Chondrocyte (in vitro differentiated cells): ENCODE measurements at places on chromosomes 1 and 21. TPM values are rescaled to one million over a fixed set of nuclear protein-coding genes. Genes with fewer than 3 reads are reported as not detected.

TDRD5 gene
- not detected in 3 replicates for total RNA-seq

ATP6V1G3 gene
- total RNA-seq = not detected in 3 replicates

GGPS1 gene
- 39.1 to 44.5 TPM (median 39.4 TPM) in 3 replicates for total RNA-seq

SFT2D2 gene
- 70.8 to 81.9 TPM (median 72.9 TPM) in 3 replicates for total RNA-seq

ATP1A2 gene
- total RNA-seq = 1.3 to 3.9 TPM (median 2.9 TPM) in 3 replicates

CLK2 gene
- total RNA-seq = 36.7 to 50.2 TPM (median 37.0 TPM) in 3 replicates

GRCh38 chr1:96583903-96584302 lies 137.7 kb upstream of the PTBP2 start:
- no peak overlapping the region for H3K4me3 ChIP-seq
- peaks cover 27% of the 10 kb centered on the region for H3K27me3 ChIP-seq
- H3K4me1 ChIP-seq = no peaks in the 10 kb centered on the region
- no peaks in the 10 kb centered on the region for H3K36me3 ChIP-seq
- no peak for DNase-seq

DNA sequence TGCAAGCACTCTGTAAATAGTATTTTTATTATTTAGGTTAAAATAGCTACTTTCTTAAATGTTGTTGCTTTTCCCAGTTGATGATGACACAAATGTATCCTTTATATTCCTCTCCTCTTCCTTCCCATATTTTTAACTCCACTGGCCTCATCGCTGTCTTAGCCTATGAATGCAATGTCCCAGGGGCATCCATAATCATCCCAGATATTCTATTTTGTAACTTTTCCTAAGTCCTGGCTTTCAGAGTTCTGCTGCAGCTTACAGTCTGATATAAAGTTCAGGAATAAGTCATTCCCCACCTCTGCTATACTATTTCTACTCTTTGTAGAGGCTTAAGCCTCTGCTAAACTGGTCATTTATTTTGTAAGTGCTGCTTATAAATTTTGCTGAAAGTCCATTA lies 58.3 kb downstream of the ASTN1 start:
- H3K36me3 ChIP-seq = no peaks in the 10 kb centered on the region
- DNase-seq = no peak
- no peak overlapping the region for H3K4me3 ChIP-seq
- H3K4me1 ChIP-seq = no peaks in the 10 kb centered on the region

DNA sequence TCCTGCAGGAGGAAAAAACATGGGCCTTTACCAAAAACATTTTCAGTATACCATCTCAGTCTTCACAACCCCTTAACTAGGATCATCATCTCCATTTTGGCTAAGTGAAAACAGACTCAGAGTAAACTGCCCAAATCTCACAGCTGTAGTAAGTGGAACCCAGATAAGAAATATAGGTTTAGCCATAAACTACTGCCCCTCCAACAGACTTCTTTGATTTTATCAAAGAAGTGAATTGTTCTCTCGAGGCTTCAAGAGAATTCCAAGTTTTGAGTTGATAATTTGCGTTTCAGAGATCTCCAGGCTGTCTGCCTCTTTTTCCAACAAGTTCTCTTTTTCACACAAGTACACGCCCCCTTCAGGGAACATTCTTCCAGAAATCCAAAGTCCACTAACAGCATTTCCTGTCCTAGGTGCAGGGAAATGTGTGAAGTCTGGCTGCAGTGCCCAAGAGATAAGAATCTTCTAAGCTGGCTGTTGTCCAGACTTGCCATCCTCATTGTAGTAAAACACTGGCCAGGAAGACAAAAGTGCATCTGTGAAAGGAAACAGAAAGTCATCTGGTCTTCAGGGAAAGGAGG lies 30.8 kb downstream of the RNF19B start:
- H3K4me3 ChIP-seq = no peak overlapping the region
- H3K4me1 ChIP-seq = peaks cover 9% of the 10 kb centered on the region
- peaks cover 15% of the 10 kb centered on the region for H3K36me3 ChIP-seq
- no peaks in the 10 kb centered on the region for H3K27me3 ChIP-seq

GRCh38 chr21:45458281-45459170 lies 53.6 kb downstream of the COL18A1 start:
- peaks cover 18% of the 10 kb centered on the region for H3K36me3 ChIP-seq
- H3K27ac ChIP-seq = no peak overlapping the region
- no peaks in the 10 kb centered on the region for H3K27me3 ChIP-seq
- DNase-seq = peak; percentile 89

GRCh38 chr1:183282101-183282855 lies 96.2 kb downstream of the LAMC2 start:
- H3K27ac ChIP-seq = peak overlapping the region; percentile 32
- no peak overlapping the region for H3K4me3 ChIP-seq
- DNase-seq = no peak
- no peaks in the 10 kb centered on the region for H3K36me3 ChIP-seq
- no peaks in the 10 kb centered on the region for H3K27me3 ChIP-seq

GRCh38 chr1:91026777-91027176 lies 4.9 kb upstream of the ZNF644 start:
- H3K4me1 ChIP-seq = peaks cover 11% of the 10 kb centered on the region
- peaks cover 9% of the 10 kb centered on the region for H3K27me3 ChIP-seq
- DNase-seq = no peak
- H3K36me3 ChIP-seq = no peaks in the 10 kb centered on the region
- H3K4me3 ChIP-seq = no peak overlapping the region

- DNase-seq = no peak
- peaks cover 16% of the 10 kb centered on the region for H3K4me1 ChIP-seq
- no peaks in the 10 kb centered on the region for H3K27me3 ChIP-seq
- H3K27ac ChIP-seq = peak overlapping the region; percentile 92
- H3K4me3 ChIP-seq = no peak overlapping the region
Observed at GRCh38 chr1:29202053-29202452, 20.4 kb upstream of the SRSF4 start.

- no peaks in the 10 kb centered on the region for H3K27me3 ChIP-seq
- no peak for DNase-seq
- H3K27ac ChIP-seq = no peak overlapping the region
- H3K4me3 ChIP-seq = no peak overlapping the region
- H3K36me3 ChIP-seq = peaks cover 22% of the 10 kb centered on the region
Observed at GRCh38 chr1:50502147-50502546, 78.9 kb upstream of the DMRTA2 start.

DNA sequence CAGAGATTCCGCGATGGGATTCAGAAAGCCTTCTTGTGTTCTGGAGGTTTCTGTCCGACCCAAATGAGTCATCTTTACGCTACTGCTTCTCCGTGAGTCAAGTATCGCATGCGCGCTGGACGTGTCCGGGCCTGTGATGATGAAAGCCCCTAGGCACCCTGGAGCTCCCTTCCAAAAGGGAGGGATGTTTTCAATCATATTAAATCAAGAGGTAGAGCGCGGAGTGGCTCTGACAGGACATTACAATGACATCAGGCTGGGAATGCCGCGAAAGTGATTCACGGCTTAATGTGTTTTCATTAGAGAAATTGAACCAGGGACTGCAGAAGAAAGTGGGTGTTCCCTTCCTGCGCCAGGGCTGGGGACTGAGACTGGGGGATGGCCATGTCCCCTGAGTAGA lies 48.5 kb downstream of the AJAP1 start:
- no peak overlapping the region for H3K4me3 ChIP-seq
- no peaks in the 10 kb centered on the region for H3K36me3 ChIP-seq
- no peaks in the 10 kb centered on the region for H3K27me3 ChIP-seq
- H3K4me1 ChIP-seq = peaks cover 15% of the 10 kb centered on the region

GRCh38 chr1:173057984-173058383 lies 7.2 kb upstream of the TNFSF18 start:
- no peaks in the 10 kb centered on the region for H3K27me3 ChIP-seq
- no peaks in the 10 kb centered on the region for H3K36me3 ChIP-seq
- H3K4me1 ChIP-seq = peaks cover 3% of the 10 kb centered on the region
- H3K4me3 ChIP-seq = no peak overlapping the region

- no peaks in the 10 kb centered on the region for H3K36me3 ChIP-seq
- H3K4me1 ChIP-seq = no peaks in the 10 kb centered on the region
- no peak for DNase-seq
- H3K27ac ChIP-seq = no peak overlapping the region
Observed at GRCh38 chr1:50371749-50372148, 51.5 kb downstream of the DMRTA2 start.

GRCh38 chr1:27136998-27137542 lies 17.9 kb downstream of the SLC9A1 start:
- no peak overlapping the region for H3K4me3 ChIP-seq
- DNase-seq = no peak
- H3K27ac ChIP-seq = peak overlapping the region; percentile 63
- H3K4me1 ChIP-seq = peaks cover 51% of the 10 kb centered on the region

DNA sequence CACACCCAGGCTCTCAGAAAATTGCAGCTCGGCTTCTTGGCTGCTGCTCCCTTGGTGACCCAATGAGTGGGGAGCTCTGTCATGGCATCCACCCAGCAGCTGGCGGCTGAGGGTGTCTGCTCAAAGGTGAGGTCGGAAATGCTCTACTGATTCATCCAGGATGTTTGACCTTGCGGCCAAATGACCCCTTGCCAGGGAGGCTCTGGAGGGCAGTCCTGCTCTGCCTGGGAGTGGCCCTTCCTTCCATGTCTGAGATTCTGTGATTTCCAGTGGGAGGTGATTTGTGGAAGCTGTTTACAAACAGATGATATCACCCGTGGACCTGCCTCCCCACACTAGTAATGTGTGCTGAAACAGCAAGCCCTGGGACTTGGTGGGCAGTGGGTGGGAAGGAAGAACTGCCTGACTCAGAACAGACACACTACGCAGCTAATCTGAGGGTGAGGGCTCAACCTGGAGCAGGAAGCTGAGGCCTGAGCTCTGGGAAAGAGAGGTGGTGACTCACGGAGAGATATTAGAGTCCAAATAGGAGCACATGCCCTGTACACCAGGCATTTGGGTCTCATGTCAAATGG lies 3.0 kb downstream of the CRCT1 start:
- H3K4me3 ChIP-seq = no peak overlapping the region
- no peak overlapping the region for H3K27ac ChIP-seq
- no peaks in the 10 kb centered on the region for H3K4me1 ChIP-seq
- no peak for DNase-seq

GRCh38 chr1:3577711-3578432 lies 33.4 kb downstream of the MEGF6 start:
- peaks cover 7% of the 10 kb centered on the region for H3K4me1 ChIP-seq
- no peaks in the 10 kb centered on the region for H3K36me3 ChIP-seq
- H3K4me3 ChIP-seq = no peak overlapping the region
- H3K27me3 ChIP-seq = peaks cover 4% of the 10 kb centered on the region

DNA sequence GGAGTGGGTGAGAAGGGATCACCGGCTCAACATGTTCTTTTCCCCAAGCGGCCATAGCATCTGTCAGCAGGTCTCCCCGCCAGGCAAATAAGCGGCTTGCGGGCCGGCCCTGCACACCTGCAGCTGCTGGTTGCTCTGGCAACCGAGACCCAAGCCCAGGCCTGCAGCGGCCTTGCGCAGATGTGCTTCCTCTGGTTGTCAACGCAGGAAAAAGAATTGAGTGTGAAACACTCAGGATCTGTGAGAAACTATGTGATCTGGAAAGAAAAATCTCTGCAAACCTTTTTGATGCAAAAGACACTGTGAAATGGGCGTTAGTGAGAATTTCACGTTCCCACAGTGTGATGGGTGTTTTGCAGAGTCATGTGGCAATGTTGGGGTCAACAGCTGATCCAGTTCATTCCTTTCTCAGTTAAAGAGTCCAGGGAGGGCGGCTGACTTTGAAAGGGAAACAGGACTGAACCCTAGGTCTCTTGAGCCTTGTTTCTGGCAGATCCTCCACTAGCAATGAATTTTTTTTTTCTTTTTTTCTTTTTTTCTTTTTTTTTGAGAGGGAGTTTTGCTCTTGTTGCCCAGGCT lies 28.4 kb downstream of the TOMM20 start:
- no peak overlapping the region for H3K27ac ChIP-seq
- no peaks in the 10 kb centered on the region for H3K36me3 ChIP-seq
- no peak overlapping the region for H3K4me3 ChIP-seq
- H3K27me3 ChIP-seq = no peaks in the 10 kb centered on the region

- DNase-seq = no peak
- H3K27me3 ChIP-seq = no peaks in the 10 kb centered on the region
- no peak overlapping the region for H3K4me3 ChIP-seq
- no peak overlapping the region for H3K27ac ChIP-seq
- H3K4me1 ChIP-seq = peaks cover 2% of the 10 kb centered on the region
Observed at GRCh38 chr1:168279253-168279652, 1.4 kb upstream of the TBX19 start.

GRCh38 chr1:23923592-23924499 lies 10.7 kb upstream of the CNR2 start:
- no peaks in the 10 kb centered on the region for H3K36me3 ChIP-seq
- DNase-seq = no peak
- peaks cover 7% of the 10 kb centered on the region for H3K4me1 ChIP-seq

- no peak overlapping the region for H3K27ac ChIP-seq
- H3K4me1 ChIP-seq = no peaks in the 10 kb centered on the region
- H3K4me3 ChIP-seq = no peak overlapping the region
- no peaks in the 10 kb centered on the region for H3K27me3 ChIP-seq
Observed at GRCh38 chr21:45802425-45802824, 158.9 kb downstream of the PCBP3 start.

- no peak overlapping the region for H3K27ac ChIP-seq
- no peaks in the 10 kb centered on the region for H3K4me1 ChIP-seq
- no peak overlapping the region for H3K4me3 ChIP-seq
Observed at GRCh38 chr1:76901158-76901767, 34.0 kb downstream of the ST6GALNAC5 start.

- peaks cover under 1% of the 10 kb centered on the region for H3K36me3 ChIP-seq
- no peak overlapping the region for H3K4me3 ChIP-seq
- peaks cover 2% of the 10 kb centered on the region for H3K27me3 ChIP-seq
- peaks cover 22% of the 10 kb centered on the region for H3K4me1 ChIP-seq
- no peak overlapping the region for H3K27ac ChIP-seq
Observed at GRCh38 chr1:94248956-94249688, 11.7 kb upstream of the ARHGAP29 start.

GRCh38 chr1:107535091-107535490 lies 394.3 kb downstream of the NTNG1 start:
- no peak overlapping the region for H3K27ac ChIP-seq
- no peaks in the 10 kb centered on the region for H3K36me3 ChIP-seq
- peaks cover under 1% of the 10 kb centered on the region for H3K27me3 ChIP-seq
- no peak overlapping the region for H3K4me3 ChIP-seq

DNA sequence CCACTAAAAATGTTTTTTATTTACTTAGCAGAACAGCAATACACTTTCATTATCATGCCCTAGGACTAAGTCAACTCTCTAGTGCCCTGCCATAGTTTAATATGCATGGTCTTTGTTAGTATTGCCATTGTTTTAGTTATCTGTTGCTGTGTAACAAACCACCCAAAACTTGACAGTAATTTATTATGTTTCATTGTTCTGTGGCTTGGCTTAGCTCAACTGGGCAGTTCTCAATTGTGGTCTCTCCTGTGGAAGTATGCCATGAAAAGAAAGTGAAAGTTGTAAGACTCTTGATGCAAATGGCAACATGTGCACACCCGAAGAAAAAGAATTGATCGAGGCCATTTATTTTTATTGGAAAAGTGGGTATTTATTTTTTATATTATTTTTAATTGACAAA lies 206.3 kb upstream of the KCTD3 start:
- H3K36me3 ChIP-seq = peaks cover 4% of the 10 kb centered on the region
- no peaks in the 10 kb centered on the region for H3K4me1 ChIP-seq
- peaks cover 3% of the 10 kb centered on the region for H3K27me3 ChIP-seq

GRCh38 chr1:168567007-168567406 lies 9.4 kb upstream of the XCL1 start:
- DNase-seq = no peak
- peaks cover under 1% of the 10 kb centered on the region for H3K36me3 ChIP-seq
- no peak overlapping the region for H3K4me3 ChIP-seq
- no peaks in the 10 kb centered on the region for H3K4me1 ChIP-seq
- H3K27ac ChIP-seq = no peak overlapping the region
- peaks cover 13% of the 10 kb centered on the region for H3K27me3 ChIP-seq

- no peaks in the 10 kb centered on the region for H3K27me3 ChIP-seq
- H3K4me1 ChIP-seq = no peaks in the 10 kb centered on the region
- no peak for DNase-seq
- H3K27ac ChIP-seq = no peak overlapping the region
Observed at GRCh38 chr1:91689641-91690481, 189.2 kb downstream of the CDC7 start.

- no peak overlapping the region for H3K4me3 ChIP-seq
- peaks cover 22% of the 10 kb centered on the region for H3K27me3 ChIP-seq
- H3K27ac ChIP-seq = no peak overlapping the region
- no peak for DNase-seq
Observed at GRCh38 chr1:220389634-220390033, 117.4 kb upstream of the RAB3GAP2 start.
